T-helper 2 cell (primary cell): ENCODE measurements at places on chromosomes 12 and 14.

- no peak for DNase-seq
Observed at GRCh38 chr12:64385468-64385867, 5.1 kb downstream of the C12orf56 start.

- no peak for DNase-seq
Observed at GRCh38 chr12:126384026-126384564, 1318.9 kb downstream of the AACS start.

DNA sequence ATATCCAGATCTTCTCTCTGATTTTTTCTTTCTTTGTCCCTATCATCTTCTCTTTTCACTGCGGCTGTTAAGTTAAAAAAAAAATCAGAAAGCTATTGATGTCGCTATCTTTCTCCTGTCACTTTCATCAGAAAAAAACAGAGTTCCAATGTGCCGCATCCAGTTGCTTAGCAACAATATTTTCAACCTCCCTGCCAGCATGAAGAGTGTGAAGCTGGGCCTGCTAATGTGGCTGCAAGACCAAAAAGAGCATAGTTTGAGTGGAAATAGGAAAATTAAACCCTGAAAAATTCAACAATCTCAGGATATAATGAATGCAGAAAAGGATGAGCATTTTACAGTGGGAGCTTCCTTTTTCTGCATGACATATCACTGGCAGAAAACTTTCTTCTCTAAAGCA, 1025.4 kb upstream of the LRFN5 start:
- no peak for DNase-seq

GRCh38 chr14:62322216-62322615, 560.0 kb downstream of the SNAPC1 start:
- no peak for DNase-seq

GRCh38 chr14:101736585-101736984, 24.9 kb upstream of the PPP2R5C start:
- no peak for DNase-seq

DNA sequence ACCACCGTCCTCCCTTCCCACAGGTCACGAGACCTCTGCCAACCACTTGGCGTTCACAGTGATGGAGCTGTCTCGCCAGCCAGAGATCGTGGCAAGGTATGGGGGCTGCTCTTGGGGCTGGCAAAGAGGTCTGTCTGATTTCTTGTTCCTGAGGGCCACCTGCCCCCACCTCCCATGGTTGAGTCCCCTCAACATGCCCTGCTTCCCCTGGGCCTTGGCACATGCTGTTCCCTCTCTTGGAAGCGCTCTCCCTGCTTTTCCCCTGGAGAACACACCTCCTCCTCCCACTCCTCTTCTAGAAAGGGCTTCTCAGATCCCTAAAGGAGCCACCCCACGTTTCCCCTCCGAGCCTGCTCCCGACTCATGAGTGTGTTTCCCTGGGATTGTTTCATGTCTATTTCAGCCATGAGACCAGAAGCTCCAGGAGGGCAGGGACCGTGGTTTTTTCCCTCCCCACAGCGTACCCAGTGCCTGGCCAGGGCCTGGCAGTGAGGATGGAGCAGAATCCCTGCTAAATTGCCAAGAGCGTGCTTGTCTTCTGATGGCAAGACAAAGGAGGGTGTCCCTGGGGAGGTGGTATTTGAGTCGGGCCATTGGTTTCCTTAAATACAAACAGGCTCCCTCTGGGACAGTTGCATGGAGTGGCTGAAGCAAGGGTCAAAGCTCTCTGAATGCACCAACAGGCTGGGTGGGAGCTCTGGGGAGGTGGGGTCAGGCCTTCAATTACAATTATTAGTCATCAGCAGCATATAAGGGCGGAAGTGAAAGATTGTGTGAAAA, 34.1 kb downstream of the CYP46A1 start:
- no peak for DNase-seq

DNA sequence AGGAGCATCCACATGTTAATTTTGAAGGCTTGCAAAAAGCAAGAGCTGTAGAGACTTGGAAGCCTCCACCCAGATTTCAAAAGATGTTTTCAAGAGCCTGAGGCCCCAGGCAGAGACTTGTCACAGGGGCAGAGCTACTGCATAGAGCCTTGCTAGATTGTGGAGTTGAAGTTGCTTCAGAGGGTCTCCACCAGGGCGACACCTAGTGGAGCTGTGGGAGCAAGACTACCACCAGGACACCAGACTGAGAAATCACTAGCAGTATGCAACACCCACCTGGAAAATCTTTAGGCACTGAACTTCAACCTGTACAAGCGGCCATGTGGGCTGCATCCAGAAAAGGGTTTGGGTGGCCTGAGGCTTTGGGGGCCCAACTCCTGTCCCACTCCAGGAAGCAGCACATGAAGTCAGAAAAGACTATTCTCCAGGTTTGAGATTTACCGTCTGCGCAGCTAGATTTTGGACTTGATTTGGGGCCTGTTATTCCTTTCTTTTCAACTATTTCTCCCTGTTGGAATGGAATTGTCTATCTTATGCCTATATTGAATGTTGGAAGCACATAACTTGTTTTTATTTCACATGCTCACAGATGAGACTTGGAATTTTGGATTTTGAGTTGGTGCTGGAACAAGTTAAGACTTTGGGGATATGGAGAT, 508.6 kb downstream of the FLRT2 start:
- DNase-seq: no peak

GRCh38 chr14:105507247-105507646, 16.2 kb downstream of the TEDC1 start:
- DNase-seq: no peak

GRCh38 chr12:29707846-29708245, 75.9 kb downstream of the TMTC1 start:
- DNase-seq: no peak

DNA sequence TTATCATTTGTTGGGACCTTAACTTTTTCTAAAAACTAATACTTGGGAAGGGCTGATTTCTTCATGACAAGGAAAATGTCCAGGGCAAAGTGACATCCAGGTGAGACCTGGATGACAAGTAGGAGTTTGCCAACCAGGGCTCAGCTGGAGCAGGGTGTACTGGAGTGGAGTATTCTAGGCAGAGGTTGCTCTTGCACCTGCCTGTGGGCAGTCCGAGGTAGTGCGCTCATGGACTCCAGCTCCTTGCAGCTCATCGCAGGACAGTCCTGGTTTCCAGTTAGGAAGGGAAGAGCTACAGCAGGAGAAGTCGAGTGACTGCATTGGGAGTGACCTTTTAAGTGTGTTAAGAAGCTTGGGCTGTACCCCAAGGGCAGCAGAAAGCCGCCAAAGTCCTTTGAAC, 175.9 kb downstream of the PELI2 start:
- peak; percentile 7 for DNase-seq

DNA sequence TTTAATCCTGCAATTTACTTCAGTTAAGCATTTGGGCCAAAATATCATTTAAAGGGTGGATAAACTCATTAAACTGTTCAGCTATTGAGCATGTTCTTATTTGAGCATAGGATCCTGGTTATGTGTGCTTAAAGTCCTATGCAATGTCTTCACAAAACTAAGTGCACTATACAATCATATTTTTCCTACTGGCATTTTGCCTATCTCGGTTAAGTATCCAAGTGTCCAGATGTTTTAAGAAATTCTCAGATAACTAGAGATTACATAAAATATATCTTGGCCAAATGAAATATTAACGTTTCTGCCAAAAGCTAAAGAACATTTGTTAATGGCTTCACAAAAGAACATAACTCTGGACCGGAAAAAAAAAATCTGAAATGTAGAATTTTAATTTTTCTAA, 250.8 kb upstream of the LRFN5 start:
- no peak for DNase-seq

GRCh38 chr14:95961481-95961880, 77.7 kb upstream of the C14orf132 start:
- no peak for DNase-seq
